Posterior cingulate gyrus (tissue), 11 donors: ENCODE measurements at places on chromosomes 3 and 15.

DNA sequence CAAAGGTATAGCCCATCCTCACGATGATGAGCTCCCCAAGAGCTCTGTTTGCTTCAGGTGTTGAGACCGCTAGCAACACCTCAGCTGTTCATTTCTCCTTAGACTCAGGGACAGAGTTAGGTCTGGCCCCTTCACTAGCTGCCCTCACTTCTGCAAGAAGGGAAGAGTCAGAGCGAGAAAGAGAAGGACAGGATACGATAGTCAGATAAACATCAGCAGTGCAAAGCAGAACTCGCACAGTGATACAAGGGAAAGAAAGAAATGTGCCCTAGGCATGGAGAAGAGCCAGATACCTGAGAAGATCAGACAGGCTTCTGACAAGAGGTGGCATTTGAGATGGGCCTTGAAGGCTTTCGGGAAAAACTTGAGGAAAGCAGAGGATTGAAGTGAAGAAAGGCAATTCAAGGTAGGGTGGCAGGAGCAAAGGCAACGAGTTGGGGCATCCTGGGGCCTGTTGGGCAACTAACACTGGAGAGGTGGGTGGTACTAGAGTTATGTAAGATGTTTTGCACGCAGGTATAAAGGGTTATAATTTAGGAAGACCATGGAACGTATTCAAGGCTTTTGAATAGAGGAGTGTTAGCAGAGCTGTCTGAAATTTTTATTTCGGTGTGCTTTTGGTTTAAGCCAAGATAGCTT, 106.0 kb downstream of the PGPEP1L start:
- no peak for DNase-seq

- DNase-seq, result no peak
These were observed 113.3 kb upstream of the GBE1 start for GRCh38 chr3:81874738-81875137.

DNA sequence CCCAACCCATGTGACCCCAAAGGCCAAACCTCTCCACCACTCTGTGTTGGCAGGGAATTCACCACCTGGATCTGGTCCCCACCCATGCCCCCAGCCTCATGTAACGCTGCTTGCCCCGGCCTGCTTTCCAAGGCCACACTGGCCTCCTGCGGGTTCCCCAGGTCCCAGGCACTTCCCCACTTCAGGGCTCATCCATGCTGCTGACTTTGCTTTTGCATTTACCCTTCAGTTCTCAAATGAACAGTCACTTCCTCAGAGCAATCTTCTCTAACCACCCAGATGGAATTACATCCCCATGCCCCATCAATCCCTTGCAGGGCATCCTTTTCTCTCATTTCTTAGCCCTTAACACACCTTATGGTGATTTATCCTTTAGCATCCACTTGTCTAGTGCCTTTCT, 9.2 kb downstream of the DAPK2 start:
- DNase-seq, result no peak

DNA sequence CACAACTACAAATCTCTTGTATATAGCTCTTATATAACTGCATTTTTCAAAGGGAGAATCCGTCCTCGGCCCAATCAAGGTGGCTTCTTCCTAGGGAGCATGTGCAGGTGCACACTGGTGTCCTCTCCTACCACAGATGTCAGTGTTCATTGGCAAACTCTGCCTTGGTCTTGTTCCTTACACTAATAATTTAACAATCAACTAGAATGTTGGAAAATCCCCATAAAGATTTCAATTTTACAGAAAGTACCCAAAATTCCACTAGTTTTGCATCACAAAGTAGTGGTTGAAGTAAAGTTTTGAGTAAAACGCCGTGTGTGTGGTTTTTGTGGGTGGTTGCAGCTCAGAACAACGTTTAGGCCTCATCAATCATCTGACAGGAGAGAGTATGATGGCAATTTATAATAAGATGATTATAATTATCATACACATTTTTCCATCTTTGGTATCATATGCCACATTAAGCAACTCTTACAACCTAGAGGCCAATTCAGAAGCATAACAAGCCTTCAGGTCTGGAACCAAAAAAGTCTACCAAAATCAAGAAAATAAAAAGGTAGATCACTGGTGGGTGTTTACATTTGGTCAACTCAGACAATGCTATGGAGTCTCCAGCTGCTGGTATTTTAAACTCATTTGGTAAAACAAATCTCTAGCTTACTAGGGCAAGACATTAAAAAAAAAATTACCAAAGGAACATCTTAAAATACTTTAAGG, 128.9 kb upstream of the BHLHE40 start:
- no peak for DNase-seq

DNA sequence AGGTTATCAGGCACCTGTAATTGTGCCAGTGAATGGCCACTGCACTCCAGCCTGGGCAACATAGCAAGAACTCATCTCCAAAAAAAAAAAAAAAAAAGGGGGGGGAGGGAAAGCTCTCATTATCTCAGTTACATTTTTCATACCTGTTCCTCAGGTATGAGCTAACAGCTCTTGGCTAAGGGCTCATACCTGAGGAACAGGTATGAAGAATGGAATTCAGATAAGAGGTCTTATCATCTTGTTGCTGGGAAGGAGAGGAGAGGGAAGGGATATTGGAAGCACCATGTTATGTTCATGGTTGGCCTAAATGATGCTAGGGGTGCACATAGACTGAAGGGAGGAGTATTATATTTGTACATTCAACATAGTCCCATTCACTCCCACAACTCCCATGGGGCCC, 2.6 kb downstream of the SLC15A2 start:
- no peak for DNase-seq

DNA sequence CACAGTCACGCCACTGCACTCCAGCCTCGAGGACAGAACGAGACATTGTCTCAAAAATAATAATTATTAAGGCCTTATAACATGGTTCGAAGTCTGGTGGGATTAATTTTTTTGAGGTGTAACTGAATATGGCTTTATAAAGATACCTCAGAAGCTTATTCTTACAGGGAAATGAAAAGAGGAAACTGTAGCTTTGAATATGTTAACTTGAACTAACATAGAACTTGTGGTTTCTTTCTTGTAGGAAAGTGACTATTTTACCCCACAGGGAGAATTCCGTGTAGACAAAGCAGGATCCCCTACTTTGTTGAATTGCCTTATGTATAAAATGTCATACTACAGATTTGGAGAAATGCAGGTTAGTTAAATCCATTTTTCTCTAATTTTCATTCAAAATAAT, 96.3 kb downstream of the STT3B start:
- DNase-seq, result no peak
